ENCODE measurements at places on chromosomes 1 and 21. TPM values are rescaled to one million over a fixed set of nuclear protein-coding genes. Genes with fewer than 3 reads are reported as not detected.

Gene S100A13
- 111 TPM for total RNA-seq

Gene PADI3
- not detected for total RNA-seq

Gene FCRLB
- total RNA-seq = 0.40 TPM

Gene DCST1
- not detected for total RNA-seq

Gene PTGS2
- total RNA-seq = 1.1 TPM

Gene MRAP
- not detected for total RNA-seq

Gene PLA2G2F
- not detected for total RNA-seq

Gene TLR5
- total RNA-seq = 3.8 TPM

Gene CFAP107
- 0.62 TPM for total RNA-seq

Gene TRIM45
- 16.7 TPM for total RNA-seq

Gene GPR89B
- total RNA-seq = 25.4 TPM

Gene TINAGL1
- total RNA-seq = 31.8 TPM

Gene NBPF6
- not detected for total RNA-seq

Gene CFHR3
- 1.2 TPM for total RNA-seq

Gene KIRREL1
- total RNA-seq = 26.2 TPM

Gene DNASE2B
- 0.09 TPM for total RNA-seq

Gene TCHH
- under 0.01 TPM for total RNA-seq

Gene S100A7
- total RNA-seq = not detected

All from muscle of leg (tissue), 16 donors.